ENCODE measurements at places on chromosomes 7 and 10.

DNA sequence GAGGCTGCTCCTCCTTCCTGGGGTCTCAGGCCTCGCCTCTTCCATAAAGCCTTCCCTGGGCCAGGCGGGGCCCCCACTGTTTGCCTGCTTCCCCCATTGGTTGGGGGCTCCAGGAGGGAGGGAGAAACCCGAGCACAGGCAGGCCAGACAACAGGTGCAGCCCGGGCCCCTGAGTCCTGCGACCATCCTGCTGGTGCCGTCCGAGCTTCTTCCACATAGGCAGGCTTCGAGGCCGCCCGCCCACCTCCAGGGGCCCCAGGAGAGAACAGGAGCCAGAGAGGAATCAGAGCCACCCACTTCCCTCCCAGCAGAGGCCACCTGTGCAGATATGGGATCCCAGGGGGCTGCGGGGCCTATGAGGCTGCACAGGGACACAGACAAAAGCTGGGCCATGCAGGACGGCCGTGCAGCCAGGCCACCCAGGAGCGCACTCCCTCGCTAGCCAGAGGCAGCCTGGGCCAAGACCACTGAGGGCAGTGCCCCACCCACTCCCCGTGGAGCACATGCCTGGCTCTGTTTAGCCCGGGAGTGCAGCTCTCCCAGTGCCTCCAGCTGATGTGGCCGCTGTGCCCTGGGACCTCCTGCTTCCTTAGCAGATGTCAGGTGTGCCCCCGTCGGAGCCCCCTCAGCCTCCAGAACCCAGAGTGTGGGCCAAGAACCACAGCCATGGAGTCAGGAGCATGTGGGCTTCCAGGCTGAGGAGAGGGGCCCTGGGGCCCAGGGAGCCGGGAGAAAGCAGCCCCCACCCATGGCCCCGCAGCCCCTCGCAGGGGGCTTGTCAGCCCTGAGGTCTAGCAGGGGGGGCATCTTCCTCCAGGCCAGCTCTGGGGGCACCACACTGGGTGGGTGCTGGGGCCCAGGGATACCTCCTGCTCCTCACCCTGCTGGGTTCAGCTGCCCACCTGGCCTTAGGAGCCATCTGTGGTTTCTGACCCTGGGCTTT is 59.9 kb upstream of the INPP5A start:
- no peak for DNase-seq

GRCh38 chr7:149834601-149835000 is 3.6 kb upstream of the ZNF862 start:
- DNase-seq, result no peak

- no peak for DNase-seq
Measured at GRCh38 chr10:71187600-71187999, 24.8 kb upstream of the UNC5B start.

DNA sequence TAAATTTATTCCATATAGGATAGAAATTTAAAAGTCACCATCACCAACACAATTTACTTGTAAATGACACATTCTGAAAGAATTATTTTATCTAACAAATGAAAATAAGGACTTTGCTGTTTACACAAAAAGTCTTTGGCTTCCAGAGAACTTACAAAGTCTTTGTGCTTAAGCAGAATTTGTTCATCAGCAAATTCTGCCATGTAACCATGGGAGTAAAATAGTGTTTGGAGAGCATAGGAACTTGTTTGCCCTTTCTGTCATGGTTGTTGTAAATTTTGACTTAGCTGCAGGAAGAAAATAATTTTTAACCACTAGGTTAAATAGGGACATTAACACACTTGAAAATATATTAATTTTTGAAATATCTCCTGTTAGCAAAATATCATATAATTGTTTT is 15.2 kb downstream of the FGL2 start:
- no peak for DNase-seq

GRCh38 chr10:96641396-96642295 is 54.8 kb upstream of the TM9SF3 start:
- DNase-seq, result no peak

DNA sequence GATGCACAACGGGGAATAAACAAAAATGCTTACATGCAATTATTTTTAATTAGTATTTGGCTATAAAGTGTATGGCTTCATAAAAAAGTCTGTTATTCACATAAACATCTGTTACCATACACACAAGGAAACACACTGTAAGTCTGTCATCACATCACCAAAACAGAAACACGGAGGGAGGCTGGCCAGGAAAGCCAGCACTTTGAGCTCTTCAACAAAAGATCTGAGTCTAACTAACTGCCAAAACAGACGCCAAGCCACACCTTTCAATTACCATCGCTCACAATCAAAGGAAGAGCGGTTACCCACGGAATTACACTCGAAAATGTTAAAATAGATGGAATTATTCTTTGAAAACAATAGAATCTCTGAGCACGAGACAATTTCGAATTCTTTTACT is 49.2 kb upstream of the MGMT start:
- DNase-seq, result no peak

DNA sequence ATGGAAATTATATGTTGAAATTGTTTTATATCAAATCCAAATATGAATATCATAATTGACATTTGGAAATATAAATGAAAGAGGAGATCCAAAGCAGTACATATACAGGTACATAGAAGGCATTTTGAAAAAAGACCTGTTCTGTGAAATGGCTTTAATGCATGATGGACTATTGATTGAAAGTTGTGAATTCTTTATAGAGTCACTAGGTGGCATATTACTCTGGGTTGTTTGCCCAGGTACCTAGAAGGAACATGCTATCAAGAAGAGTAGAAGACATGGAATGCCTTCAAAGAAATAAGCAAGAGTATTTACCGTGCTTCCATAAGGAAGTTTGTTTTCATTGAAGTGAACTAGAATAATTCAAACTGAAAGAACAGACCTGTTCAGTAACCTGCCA is 160.0 kb upstream of the ANK3 start:
- no peak for DNase-seq

DNA sequence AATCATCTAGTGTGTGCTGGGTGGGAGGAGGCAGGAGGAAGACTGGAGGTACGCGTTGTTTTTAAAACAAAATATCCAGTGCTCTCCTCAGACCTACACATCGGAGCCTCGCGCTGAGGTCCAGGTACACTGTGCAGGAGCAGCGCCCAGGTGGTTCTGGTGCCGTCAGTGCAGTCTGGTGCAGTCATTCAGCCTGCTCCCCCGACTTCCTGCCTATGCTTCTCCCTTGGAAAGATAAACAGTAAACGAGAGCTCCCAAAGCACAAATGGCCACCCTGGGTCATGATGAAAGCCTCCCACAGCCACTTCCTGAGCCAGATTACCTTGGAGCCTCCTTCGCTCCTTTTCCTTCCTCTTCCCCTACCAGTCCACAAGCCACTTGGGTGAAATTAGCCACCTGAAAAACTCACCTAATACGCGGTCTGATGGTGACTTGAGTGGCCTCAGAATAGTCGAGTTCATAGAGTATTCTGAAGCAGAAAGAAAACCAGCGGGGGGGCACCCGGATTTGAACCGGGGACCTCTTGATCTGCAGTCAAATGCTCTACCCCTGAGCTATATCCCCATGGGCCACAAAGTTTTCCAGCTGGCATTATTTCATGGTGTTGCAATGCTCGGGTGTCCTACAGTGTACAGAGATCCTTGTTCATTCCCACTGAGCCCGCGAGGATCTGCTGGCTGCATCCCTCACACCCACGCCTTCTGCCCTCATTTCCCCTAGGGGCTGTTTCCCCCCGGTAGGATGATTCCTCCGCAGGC is 82.5 kb downstream of the ZNF467 start:
- DNase-seq, result no peak

DNA sequence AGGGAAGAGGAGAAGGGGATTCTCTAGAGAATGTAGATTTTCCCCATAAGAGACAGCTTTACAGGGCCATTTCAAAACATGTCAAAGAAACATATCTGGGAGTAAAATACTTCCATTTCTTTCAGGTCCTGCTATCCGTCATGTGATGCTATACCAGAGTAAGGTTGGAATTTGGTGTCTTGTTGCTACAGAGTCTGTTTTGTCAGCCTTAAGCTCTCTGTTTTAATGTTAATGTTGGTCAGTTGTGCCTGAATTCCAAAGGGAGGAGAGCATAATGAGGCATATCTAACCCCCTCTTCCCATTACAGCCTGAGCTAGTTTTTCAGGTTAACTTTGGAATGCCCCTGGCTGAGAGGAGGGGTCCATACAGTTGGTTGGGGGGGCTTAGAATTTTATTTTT is 94.7 kb upstream of the CCDC71L start:
- DNase-seq, result no peak

DNA sequence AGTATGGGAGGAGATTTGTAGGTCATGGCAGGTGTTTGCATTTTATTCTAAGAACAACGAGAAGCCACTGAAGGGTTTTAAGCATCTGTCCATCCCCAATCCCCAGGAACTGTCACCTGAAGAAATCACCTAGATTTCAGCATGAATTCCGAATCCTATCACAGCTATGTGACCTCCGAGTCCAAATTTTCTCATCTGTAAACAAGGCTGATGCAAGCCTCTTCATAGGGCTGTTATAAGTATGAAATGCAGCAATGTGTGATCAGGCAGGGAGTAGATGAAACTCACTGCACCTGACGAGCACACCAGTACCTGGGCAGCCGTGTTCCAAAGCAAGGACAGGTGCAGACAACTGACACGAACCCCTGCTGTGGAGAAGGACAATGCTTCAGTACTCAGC is 14.0 kb downstream of the HABP2 start:
- DNase-seq, result no peak

GRCh38 chr7:66125052-66125694 is 10.5 kb downstream of the CRCP start:
- DNase-seq, result no peak

DNA sequence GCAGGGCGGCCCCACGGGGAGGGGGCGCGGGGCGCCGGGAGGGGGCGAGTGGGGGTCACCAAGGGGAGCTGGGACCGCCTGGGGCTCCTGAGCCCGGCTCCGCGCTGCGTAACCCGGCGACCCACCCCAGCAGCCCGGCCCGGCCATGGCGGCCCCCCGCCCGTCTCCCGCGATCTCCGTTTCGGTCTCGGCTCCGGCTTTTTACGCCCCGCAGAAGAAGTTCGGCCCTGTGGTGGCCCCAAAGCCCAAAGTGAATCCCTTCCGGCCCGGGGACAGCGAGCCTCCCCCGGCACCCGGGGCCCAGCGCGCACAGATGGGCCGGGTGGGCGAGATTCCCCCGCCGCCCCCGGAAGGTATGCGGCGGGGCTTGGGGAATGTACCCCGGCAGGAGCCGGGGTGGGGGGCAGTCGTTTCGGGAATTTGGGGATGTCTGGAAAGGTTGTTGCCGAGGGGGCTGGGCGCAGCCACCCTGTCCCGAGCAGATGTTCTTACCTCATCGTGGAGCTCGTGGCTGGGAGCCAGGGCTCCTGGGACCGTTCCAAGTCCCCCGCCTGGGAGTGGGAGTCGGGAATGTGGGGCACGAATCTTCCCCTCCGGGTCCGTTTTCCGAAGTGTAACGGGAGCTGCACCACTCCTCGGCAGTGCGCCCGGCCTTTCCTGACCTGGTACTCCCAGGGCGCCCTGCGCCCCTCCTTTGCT is 431 bp downstream of the ZYX start:
- DNase-seq, result no peak

Measured in neuronal stem cell (in vitro differentiated cells).